NCI-H187 (cell line): ENCODE measurements at places on chromosomes 3 and 15.

GRCh38 chr3:139443186-139443585 lies 33.1 kb downstream of the RBP2 start:
- no peak for DNase-seq

DNA sequence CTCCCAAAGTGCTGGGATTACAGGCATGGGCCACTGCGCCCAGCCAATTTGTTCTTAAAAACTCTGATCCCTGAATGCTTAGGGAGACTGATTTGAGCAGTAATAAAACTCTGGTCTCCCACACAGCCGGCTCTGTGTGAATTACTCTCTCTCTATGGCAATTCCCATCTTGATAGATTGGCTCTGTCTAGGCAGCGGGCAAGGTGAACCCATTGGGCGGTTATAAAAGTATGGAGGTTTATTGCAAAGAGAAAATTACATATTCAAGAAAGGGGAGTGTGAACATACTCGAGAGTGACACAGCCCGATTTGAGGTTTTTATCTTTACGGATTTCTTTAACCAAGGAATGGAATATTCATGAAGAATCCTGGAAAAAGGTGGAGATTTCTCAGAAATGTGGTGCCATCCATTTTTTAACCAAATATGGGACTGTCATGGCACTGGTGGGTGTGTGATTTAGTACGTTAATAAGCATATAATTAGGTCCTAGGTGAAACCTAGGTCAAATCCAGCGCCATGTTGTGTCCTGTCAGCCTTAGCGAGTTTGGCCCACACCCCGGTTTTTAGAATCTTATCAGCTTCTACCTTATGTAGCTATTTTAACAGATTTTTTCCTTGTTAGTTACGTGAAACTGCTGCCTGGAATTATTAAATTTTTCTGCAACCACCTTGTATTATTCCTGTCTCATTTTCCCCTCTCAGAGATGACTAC lies 7.2 kb upstream of the GMPS start:
- DNase-seq, result no peak

DNA sequence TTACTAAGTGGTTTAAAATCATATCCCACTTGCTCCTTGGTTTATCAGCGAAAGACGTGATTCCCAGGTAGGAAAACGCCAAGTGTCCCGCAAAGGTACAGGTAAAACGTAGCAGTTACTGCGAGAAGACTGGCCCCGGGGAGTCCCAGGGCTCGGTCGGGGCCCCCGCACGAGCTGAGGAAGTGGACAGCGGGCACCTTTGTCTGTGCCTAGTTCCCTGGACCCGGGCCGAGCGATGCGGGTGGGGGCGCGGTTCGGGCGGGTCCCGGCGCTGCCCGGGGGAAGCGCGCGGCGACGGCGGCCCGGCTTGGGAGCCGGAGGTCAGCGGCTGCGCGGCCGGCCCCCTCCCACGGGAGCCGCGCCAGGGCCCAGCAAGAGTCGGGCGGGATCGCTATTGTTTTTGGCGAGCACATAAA lies 864 bp upstream of the NEO1 start:
- DNase-seq, result no peak

GRCh38 chr15:83747050-83747717 lies 93.3 kb downstream of the ADAMTSL3 start:
- DNase-seq, result no peak

DNA sequence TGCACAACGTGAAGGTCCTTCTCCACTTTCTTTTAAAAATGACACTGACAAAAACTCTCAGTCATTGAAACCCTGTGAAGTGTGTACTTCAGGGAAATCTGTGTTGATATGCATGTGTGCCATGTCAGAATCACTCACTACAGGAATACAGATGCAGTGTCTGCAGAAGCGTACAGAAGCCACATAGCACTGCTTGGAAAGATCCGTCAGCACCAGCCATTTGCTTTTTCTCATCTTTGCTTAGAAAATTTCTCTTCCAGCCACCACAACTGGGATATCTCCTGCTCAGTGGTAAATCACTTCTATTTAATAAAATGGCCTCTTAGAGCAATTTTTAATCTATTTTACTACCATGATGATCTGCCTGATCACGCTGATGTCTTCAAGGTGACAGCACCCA lies 91.3 kb upstream of the ARHGEF26 start:
- DNase-seq, result no peak

DNA sequence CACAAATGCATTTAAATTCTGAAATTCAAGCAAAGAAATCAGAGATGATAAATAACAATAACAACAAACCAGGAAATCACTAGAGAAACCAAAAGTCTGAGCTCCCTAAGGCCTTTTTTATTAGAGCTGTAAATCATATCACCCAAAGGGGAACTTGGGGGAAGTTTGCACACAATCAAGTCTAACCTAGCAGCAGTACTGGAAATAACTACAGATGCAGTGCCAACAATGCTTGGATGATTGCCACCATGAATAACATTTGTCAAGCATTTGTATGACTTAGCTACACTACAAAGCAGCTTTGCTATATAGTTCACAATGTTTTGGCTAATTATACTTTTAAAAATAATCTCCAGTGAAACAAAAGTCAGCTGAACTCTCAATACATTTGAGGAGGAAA lies 27.8 kb downstream of the SHQ1 start:
- DNase-seq, result no peak

- DNase-seq, result no peak
Measured at GRCh38 chr3:185089751-185090150, 63.1 kb downstream of the C3orf70 start.

- DNase-seq, result no peak
Measured at GRCh38 chr15:26113296-26113695, 250.2 kb upstream of the ATP10A start.

GRCh38 chr3:123333401-123333800 lies 115.5 kb downstream of the ADCY5 start:
- DNase-seq, result no peak
